Caki2 (cell line): ENCODE measurements at places on chromosomes 13 and 19.
A peak's percentile ranks its signal among the peaks of the same experiment; 100 is the strongest.

- DNase-seq = no peak
These were observed 192.5 kb downstream of the NDFIP2 start for GRCh38 chr13:79673310-79673992.

DNA sequence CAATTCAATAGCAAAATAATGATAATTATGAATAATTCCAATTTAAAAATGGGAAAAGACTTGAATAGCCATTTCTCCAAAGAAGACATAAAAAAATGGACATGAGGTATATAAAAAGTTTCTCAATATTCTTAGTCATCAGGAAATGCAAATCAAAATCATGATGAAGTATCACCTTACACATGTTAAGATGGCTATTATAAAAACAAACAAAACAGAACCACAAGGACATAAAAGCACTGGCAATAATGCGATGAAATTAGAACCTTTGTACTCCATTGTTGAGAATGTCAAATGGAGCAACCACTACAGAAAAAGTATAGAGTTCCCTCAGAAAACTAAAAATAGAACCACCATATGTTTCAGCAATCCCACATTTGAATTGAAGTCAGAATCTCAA, 1186.1 kb downstream of the SLITRK5 start:
- DNase-seq = no peak

DNA sequence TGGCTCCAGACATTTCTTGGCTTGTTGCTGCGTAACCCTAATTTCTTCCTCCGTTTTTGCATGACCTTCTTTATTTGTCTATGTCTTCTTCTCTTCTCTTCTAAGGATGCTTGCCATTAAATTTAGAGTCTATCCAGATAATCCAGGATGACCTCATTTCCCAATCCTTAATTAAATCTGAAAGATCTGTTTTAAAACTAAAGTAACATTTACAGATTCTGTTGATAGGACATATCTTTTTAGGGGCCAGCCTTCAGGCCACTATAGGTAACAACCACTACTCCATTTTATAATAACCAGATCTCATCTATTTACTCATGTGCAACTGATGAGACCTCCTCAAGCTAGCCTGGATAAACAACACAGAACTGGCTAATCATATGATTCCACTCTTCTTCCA, 490.5 kb upstream of the SLC10A2 start:
- no peak for DNase-seq

GRCh38 chr19:58563034-58563573, 4.7 kb upstream of the UBE2M start:
- DNase-seq = no peak

DNA sequence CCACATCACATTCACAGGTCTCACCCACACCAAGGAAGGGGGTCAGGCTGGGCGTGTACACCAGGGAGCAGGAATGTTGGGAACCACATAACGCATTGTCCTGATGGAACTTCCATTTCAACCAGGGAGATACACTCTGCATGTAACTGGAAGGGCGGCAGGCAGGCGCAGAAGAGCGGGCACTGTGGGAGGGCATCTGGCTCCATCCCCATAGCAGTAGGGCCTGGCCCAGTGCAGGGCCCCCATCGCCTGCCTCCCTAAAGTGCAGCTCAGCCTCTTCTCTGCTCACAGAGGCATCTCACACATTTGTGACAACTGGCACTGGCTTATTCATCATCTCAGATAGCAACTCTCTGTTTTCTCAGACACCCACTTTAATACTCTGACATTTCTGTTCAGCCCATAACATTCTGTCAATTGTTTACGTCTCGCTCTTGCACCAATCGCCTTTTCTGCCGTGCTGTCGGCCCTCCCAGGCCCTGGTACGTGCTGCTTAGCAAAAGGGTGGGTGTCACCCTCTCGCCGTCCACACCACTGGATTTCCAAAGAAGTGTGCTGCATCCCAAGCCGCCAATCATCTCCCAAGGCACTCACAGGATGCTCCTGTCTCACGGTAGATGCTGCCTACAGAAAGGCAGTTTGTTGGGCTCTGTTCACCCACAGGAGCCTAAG, 353.3 kb upstream of the ZNF507 start:
- DNase-seq = no peak

DNA sequence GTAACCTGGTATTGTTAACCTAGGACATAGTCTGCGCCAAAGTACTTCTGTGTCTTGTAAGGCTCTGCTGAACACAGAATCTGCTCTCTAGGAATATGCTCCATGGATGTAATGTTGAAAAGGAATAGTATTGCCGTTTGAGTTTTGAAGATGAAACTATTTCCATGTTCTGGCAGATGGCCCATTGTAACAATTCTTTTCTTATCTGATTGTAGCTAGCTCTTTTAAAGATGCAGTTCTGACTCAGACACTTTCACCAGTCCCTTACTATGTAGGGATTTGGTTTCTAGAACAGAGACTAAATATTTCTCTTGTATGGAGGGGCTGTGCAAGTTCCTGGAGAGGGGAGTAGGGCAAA, 185.6 kb downstream of the MTUS2 start:
- no peak for DNase-seq

DNA sequence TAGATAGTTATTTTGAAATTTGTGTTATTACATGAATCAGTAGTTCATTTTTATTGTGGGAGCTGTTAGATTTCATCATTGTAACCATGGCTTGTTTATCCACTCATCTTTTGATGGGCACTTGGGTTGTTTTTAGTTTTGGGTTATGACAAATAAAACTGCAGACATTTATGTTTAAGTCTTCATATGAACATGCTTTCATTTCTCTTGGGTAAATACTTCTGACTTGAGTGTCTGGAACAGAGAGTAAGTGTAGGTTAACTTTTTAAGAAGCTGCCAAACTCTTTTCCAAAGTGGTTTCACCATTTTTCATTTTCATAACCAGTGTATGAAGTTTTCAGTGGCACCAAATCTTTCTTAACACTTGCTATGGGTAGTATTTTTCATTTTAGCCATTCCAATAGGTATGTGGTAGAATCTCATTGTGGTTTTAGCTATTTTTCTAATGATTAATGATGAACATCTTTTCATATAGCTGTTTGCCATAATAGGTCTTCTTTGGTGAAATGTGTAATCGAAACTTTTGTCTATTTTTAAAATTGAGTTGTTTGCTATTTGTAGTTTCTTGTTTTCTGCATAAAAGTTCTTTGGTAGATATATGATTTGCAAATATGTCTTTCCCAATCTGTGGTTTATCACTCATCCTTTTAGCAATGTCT, 17.9 kb downstream of the SLAIN1 start:
- no peak for DNase-seq

- no peak for DNase-seq
These were observed 12.8 kb upstream of the CERS4 start for GRCh38 chr19:8196271-8196927.

- DNase-seq = no peak
These were observed 695.3 kb downstream of the DIAPH3 start for GRCh38 chr13:59468396-59468795.

- no peak for DNase-seq
These were observed 13.9 kb upstream of the SIAH3 start for GRCh38 chr13:45865414-45865813.

DNA sequence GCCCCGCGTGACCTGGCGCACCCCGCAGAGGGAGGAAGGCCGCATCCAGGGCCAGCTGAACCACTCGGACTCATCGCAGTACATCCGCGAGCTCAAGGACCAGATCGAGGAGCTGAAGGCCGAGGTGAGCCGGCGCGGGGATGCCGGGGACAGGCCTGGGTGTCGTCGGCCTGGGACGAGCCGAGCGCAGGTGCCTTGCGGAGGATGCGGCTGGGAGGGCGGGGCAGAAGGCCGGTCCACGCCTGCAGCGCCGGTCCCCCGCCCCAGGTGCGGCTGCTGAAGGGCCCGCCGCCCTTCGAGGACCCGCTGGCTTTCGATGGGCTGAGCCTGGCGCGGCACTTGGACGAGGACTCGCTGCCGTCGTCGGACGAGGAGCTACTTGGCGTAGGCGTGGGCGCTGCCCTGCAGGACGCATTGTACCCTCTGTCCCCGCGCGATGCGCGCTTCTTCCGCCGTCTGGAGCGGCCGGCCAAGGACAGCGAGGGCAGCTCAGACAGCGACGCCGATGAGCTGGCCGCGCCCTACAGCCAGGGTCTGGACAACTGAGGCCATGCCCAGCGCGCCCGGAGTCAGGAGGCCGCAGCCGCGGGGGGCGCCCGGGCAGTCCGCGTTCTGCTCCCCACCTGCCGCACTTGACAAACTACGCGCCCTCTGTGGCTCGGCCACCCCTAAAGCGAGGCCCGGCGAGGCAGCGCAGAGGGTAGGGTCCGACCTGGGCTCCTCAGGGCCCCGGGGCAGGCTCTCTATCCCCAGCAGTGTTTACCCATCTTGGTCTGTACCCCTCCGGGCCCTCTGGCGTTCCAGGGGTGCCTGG, 10.8 kb downstream of the PRR36 start:
- DNase-seq = no peak

- DNase-seq = no peak
These were observed 4.4 kb downstream of the GAS6 start for GRCh38 chr13:113859311-113860050.

DNA sequence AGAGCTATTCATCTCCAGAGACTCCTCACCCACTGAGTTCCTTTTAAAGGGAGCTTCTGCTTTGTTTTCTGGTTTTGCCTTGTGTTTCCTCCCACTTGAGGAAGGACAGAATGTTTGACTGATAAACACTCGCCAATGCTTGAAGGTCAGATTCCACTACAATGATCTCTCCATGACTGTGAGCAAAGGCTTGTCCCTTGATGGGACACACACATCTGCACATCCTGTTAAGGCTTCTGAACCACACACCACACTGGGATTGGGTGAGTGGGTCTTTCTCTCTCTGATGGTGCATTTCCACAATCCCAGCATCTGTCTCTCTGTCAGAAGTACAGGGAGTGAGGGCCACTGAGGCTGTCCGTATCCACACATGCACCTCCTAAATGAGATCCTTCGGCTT, 245.3 kb downstream of the IRS2 start:
- DNase-seq = no peak

- no peak for DNase-seq
These were observed 450.0 kb downstream of the KLF5 start for GRCh38 chr13:73508841-73509240.

DNA sequence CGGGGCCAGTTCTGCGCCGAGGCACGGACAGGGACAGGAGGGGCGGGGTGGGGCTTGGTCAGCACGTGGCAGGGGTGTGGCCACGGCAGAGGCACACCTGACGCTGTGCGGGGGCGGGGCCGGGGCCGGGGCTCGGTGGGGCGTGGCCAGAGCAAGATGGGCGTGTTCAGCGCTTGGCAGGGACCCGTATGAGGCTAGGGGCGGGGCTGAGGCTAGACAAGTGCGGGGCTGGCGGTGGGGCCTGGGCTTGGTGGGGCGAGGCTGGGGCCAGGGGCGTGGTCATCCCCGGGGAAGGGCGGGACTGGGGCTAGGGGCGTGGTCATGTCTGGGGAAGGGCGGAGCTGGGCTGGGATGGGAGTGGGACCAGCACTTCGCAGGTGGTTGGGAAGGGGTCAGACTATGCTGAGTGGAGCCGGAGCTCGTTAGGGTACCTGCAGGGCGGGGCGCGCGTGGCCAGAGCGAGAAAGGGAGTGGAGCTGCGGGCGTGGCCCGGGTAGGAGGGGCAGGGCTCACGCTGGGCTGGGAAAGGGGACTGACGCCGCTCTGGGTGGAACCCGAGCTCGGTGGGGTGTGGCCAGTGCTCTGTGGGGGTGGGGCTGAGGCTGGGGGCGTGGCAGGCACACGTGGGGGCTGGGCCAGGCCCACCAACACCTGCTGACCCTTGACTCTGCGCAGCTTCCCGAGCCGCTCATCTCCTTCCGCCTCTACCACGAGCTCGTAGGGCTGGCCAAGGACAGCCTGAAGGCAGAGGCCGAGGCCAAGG, 12.8 kb downstream of the POLR2E start:
- peak; percentile 82 for DNase-seq

DNA sequence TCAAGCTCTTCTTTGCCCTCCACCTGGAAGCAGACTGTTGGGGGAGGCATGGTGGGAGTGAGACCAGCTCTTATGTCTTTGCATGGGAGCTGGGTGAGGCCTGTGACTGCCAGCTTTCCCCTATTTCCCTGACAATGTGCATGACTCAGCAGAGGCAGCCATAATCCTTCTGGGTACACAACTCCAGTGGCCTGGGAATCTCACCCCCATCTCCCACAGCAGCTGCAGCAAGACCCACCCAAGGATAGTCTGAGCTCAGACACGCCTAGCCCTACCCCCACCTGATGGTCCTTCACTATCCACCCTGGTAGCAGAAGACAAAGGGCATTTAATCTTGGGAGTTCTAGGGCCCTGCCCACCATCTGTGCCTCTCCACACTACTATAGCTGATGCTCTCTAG, 41.4 kb upstream of the FGF14 start:
- no peak for DNase-seq

DNA sequence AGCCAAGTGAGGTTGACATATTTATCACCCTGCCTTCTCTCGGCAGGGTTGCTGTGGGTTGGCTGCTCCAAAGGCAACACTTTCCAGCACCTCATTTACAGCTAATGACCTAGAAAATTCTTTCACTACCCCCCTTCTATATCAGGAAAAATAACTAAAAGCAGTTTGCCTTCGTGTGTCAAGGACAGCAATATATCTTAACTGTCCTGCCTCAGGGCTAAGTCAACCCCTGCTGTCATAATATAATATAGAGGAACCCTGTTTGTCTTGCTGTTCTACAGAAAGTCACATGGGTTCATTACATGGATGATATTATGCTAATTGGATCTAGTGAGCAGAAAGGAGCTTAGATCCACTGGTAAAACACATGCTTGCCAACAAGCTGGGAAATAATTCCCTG, 28.1 kb upstream of the USP12 start:
- DNase-seq = no peak

DNA sequence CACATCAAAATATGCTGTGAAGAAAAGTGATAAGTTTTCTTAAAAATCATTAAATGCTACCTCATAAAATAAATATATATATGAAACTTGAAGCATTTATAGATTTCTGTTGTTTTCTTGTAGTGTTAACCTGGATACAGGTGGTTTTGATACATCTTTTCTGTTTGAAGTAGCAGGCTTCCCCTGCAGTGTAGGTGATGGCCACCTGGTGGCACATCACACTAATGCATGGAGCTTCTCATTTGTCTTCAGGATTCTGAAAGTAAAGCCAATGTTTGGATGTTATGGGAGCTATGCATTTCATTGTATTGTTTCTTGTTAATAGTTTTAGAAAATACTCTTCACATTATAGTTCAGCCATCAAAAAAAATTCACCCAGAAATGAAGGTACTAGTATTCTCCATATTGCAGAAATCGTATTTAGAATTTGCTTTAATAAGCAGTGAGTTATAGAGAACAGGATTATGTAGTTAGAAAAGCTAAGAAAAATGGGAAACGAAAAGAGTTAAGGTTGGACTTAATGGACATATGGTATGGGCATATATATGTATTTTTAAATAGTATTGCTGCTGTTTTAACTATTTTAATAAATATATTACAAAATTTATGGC, 18.7 kb downstream of the GPR180 start:
- DNase-seq = peak; percentile 17

GRCh38 chr13:114088863-114089262, 43.6 kb downstream of the RASA3 start:
- no peak for DNase-seq
